GM06990 (cell line): ENCODE measurements at places on chromosomes 3 and 15.

GRCh38 chr3:157939166-157939565, 167.1 kb downstream of the SHOX2 start:
- DNase-seq: no peak

DNA sequence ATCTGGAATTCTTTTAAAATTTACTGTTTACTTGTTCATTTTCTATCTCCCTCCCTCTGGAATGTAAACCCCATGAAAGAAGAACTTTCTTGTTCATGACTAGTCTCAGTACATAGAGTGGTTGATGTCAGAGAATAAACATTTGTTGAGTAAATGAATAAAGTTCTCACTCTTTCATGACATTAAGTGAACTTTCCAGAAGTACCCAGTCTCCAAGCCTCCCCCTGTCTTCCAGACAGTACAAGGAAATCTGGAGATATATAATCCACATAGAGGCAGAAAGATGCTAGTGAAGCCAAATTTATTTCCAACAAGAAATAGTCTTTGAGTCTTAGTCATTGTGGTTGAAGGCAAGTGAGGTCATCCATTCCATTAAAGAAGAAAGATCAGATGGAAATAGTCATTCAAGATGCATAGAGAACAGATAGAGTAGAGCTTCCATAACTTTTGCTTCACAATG, 71.5 kb upstream of the GALNT15 start:
- no peak for DNase-seq

DNA sequence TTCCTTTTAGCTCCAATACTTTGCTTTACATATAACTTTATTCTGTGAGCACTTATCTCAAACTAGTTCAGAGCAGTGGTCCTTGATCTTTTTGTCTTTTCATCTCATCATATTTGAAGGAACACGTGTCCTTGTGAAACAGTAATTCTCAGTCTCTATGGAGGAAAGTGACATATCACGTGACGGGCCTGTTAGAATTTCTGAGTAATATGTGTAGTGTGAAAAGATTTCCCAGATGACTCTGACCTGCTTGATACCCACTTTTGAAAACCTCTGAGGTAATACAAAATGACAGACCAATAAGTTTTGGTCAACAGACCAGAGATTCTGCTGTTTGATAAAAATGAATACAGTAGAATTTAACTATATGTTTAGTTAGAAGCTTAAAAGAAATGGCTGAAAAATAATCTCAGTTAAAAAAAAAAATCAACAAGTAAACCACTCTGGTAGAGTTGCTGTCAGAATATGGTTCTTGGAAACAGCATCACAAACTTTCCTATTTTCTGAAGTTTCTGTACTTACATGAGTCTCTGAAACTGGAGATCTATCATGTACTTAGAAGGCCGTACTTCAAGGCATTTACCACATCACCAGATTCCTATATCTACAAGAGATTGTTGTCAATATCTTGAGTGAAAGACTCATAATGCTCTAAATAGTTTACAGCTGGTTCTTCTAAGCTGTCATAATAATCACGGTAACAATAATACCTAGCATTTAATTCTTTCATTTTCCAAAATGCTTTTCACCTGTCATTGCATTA, 590.2 kb upstream of the TBL1XR1 start:
- peak; percentile 39 for DNase-seq

- DNase-seq: no peak
These were observed 2.7 kb downstream of the MLF1 start for GRCh38 chr3:158573714-158574113.

DNA sequence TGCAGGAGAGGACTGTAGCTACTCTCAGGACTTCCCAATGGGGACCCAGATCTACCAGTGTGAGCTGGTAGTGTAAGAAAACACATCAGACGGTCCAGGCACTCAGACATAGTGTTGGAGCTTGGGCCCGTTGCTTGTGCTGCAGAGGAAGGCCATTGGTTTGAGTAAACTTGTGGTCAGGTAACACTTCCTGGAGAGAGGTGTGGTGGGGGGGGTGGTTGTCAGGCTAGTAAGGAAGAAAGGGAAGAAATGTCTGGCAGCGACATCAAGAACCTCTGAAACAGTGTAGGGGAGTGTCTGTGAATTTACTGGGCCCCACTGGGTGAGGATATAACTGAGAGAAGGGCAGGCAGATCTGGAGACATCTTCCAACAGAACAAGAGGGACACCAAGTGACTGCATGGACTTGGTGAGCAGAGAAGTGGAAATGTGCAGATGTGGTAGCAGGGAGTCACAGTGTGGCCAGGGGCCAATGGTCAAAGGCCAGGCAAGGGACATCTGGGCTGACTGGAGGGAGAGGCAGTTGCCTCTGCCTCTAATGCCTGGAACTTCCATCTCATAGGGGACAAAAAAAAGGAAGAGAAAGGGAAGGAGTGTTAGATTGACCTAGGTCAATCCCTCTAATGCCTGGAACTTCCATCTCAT, 63.7 kb upstream of the MRPS22 start:
- DNase-seq: no peak

GRCh38 chr3:184678317-184679055, 33.4 kb downstream of the MAGEF1 start:
- DNase-seq: no peak

- no peak for DNase-seq
These were observed 113.4 kb downstream of the CHST2 start for GRCh38 chr3:143232981-143233380.

DNA sequence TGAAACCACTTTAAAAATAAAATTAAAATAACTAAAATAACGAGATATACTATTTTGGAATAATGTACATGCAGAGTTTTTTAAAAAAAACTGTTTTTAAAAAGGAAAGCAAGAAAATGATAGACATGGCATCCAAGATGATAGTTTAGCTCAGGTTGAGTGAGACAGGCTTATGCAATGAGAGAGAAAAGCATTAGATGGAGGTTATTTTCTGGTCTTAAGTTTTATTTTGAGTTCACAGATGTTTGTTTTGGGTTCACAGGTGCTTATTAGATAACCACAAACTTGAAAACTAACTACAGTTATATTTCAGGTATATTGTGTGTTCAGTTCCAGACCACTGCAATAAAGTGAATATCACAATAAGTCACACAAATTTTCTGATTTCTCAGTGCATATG, 413.6 kb upstream of the TMCO5A start:
- no peak for DNase-seq

- no peak for DNase-seq
These were observed 35.5 kb downstream of the TMEM212 start for GRCh38 chr3:171878461-171879225.

DNA sequence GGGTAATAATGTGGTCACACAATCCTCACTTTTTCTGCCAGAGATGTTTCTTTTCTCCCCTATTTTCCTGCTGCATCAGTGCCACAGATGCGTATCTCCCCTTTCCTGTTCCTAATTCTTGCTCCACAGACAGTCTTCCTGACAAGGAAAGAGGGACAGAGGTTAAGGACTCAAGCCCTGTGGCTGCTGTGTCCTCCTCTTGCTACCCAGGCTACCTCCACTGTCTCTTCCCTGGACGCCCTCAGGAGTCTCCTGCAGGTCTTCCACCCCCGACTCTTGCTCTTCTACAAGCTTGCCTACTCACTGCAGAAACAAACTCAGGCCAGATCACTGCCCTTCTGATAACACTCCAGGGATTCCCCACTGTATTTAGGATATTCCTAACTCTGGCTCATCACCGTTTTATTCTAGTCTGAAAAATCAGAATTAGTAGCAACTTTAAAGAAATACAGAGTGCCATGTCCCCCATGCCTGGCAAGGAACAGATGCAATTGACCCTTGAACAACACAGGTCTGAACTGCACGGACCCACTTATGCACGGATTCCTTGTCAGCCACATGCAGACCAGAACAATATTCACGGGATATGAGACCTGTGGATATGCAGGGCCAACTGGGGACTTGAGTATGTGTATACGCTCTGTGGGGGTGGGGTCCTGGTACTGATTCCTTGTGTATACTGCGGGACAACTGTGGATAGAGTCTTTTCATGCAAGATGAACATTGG, 151.8 kb downstream of the GHSR start:
- DNase-seq: no peak

DNA sequence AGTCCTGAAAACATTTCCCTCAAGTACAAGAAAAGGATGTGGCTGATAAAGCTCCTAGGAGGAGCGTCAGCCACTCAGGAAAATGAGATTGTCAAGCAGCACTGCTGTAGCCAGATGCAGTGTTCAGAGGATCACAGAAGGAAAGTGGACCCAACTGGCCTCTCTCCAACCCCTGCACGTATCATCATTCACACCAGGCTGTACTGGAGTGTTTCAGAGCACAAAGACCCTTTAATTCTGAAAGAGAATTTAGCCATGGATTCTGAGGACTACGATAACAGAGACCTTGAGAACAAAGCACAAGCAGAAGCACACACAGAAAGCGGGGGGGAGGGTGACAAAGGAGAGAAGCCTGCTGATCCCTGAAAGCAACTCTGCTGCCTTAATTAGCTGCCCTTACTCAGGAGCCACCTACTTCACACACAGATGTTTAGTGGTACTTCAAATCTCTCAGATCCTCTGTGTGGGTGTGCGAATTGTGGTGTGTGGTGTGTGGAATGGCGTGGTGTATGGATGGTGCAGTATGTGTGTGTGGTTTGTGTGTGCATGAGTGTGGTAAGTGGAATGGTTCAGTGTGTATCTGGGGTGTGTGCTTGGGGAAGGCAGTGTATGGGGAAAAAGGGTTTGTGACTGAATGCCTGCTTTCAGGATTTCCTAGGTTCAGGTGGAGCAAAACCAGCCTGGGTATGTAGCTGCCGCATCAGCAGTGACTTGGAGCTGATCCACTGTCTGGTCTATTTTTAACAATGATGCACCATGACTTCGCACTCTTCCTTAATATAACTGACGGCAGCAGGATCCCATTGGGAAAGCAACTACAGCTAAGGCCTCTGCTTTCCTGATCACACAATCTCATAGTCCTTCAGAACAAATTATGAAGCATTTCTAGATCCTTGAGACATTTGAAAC, 192.5 kb downstream of the RSL24D1 start:
- DNase-seq: no peak

GRCh38 chr3:195906865-195907683, 1.3 kb downstream of the TNK2 start:
- DNase-seq: peak; percentile 65

- DNase-seq: no peak
These were observed 427.0 kb upstream of the RARB start for GRCh38 chr3:25000971-25001591.

DNA sequence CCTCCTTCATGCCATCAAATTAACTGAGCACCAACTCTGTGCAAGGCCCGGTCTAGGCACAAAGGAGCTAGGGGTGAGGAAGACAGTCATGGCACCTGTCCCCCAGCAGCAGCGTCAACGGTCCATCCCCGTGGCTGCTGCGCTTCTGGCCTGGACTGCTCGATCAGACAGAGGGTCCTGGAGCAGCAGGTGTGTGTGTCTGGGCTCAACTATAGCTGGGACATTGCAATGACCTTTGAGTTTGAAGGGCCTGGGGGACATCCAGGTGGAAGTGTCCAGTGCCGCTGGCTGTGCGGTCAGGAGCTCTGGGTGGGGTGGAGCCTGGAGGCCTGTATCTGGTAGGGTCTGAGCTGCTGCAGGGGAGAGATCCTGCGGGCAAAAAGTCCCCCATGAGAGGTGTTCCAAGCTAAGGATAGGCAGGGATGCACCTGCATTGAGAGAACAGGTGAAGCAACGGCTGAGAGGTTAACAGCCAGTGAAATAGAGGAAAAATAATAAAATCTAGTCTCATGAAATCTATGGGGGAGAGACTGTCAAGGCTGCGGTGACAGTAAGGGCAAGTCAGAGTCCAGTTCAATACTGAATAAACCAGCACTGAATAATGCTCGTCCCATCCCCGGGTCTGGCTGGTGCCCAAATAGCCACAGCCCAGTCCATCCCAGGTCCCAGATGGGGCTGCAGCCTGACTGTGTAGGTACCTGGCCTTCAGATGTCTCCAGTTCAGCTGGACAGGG, 25.4 kb upstream of the SLC41A3 start:
- no peak for DNase-seq

- peak; percentile 71 for DNase-seq
These were observed 75.6 kb downstream of the BFSP2 start for GRCh38 chr3:133475245-133476010.

- no peak for DNase-seq
These were observed 1.1 kb downstream of the NCKIPSD start for GRCh38 chr3:48684480-48685143.
